ENCODE measurements at places on chromosomes 11 and 22.

DNA sequence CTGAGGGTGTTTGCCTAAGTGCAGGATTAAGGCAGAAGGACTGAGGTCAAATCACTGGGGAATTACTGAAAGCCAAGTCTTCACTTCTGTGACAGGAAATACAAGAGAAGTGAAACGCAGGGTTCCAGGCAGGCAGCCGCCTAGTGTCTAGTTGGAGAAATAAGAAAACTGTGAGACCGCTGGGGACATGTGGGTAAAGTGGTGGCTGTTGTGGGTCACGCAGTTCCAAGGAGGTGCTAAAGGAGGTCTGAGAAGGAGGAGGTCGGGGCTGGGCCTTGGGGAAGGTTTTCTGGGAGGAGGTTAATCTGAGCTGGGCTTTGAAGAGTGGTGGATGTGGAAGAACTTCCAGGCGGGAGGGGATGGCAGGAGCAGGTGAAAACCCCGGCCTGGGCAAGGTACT, 11.2 kb downstream of the MCM5 start:
- no peak for DNase-seq

DNA sequence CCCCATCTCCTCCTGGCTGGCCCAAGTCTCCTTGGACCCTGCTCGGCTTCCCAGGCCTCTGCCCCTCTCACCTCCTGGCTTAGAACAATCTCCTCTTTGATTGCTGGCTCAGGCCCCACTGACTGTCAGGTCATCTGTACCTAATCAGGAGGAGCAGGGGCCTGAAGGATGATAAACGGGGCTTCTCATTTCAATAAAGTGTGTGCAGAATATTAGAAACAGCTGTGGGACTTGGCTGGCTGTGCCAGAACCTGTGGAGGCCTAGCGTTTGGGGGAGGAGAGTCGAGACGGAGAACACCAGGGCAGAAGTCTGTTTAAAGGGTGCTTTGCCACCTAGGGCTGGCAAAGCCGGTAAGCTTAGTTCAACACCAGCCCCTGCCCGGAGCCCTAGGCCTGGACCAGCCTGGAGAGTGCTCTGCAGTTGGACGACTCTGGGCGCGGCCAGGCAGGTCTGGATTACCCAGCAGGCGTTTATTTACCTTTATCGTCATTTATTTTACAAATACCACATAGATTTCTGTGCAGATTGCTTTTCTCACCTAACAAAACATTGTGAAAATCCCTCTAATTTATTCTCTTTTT, 10.1 kb upstream of the VSIG10L2 start:
- DNase-seq, result no peak

DNA sequence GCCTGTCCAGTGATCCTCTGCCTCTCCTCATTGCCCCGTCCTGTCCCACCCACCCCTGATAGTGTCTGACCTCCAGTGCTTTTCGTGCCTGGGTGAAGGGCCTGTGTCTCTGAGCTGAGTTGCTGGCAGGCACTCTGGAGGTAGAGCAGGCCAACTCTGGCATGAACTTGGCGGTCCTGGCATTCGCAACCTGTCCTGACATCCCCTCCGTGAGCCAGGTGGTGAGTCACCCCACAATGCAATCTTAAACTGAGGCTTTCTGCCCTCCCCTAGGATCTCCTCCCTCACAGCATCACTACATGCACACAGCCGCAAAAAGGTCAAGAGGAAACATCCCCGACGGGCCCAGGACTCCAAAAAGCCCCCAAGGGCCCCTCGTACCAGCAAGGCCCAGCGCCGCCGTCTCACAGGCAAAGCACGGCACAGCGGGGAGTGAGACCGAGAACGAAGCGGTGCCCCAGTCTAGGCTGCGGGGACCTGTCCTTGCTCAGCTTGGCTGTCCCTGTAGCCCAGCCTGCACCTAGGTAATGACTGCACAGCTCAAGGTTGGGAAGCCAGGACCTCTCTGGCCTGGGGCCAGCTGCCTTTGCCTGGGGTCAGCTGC, 4.9 kb downstream of the NOL12 start:
- no peak for DNase-seq

- DNase-seq, result no peak
These were observed 54.7 kb downstream of the CUL5 start for GRCh38 chr11:108063410-108063809.

DNA sequence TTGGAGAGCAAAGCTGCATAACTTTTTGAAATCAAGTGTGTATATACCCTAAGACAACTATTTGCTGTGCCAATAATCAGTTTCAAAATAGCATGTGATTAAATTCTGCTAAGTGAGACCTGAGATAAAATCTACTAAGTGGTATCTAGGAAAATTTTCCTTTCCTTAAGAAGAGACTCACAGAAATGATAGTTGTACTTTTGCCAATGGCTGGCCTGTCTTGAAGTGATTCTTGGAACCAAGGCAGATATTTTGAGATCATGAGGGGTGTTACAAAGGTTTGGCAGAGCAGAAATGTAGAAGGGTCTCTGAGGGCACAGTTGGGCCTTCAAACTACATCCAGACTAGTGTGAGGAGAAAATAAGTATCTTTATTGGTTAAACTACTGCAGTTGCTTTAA, 902.6 kb upstream of the TENM4 start:
- no peak for DNase-seq

DNA sequence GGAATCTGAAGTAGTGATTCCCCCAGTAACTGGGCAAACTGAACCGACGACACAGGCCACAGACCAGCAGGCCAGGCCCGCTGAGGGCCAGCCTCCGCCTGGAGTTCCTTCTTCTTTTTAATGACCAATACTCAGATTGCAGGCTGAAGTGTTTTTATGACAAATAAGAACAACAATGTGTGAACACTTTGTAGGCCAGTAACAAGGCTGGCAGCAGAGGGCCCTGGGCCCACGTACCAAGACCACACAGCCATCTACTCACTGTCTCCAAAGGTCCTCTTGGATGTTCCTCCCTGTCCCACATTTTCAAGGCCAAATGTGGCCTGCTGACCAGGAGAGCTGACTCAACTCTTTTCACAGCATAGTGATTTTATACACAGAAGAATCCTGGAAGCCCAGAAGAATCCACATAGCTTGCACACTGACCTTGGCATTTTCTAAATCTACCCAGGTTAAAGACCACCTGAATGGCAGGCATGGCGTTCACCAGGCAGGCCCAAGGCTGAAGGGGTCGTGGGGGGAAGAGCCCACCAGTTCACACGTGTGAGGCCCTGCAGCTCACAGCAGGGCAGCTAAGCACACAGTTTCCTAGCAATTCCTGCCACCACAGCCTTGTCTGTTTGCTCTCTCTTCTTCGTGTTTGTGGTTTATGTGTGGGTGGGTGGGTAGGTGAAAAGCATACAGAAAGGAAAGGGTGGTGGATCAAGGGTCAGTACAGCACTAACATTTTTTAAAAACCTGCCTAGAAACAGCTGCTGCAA, 13.3 kb downstream of the SMCO4 start:
- no peak for DNase-seq

Data from activated T-helper 1 cell treated with anti-CD3 and anti-CD28 coated beads, Interleukin-2, amount 50 U/mL, for 16 hours (primary cell).